Stimulated activated CD8-positive, alpha-beta memory T cell treated with anti-CD3 and anti-CD28 coated beads, Interleukin-7, amount 100 ng/mL, for 1 hour (primary cell): ENCODE measurements at places on chromosomes 12 and 14.

- no peak for DNase-seq
Measured at GRCh38 chr14:57066463-57066862, 202.2 kb downstream of the EXOC5 start.

- DNase-seq, result no peak
Measured at GRCh38 chr14:77917491-77918201, 117.7 kb downstream of the ADCK1 start.

DNA sequence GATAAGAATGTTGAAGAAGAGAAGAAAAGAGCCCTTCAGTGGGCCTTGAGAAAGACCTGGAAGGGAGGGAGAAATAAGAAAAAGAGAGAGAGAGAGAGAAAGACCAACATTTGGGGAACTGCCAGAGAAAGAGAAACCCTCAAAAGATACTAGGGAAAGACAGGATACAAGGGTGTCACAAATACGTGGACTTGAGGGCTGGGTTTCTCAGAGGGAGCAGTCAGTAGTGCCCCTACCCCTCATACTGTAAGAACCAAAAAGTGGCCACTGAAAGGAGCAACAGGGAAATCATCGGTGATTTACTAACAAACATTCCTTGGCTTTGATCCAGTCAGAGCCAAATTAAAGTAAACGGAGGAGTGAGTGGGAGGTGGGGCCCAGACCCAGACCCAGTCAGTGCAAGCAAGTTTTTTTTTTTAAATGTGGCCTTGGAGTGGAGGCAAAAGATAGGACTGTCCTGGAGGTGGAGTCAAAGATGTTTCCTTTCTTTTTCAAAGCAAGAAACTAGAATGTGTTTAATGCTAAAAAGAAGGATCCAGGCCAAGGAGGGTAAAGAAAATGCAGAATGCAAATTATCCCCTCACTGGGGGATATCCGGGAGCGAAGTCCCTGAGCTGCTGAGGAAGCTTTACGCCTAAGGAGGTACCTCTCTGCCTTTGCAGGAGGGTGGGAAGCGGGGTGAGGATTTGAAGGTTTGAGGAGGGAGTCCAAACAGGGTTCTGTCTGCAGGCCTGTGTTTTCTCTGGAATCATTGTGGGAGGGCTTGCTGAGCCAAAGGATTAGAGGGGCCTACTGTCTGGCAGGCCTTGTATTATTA is 143.5 kb upstream of the AMIGO2 start:
- DNase-seq, result no peak

GRCh38 chr12:19462406-19462805 is 23.1 kb downstream of the AEBP2 start:
- DNase-seq, result no peak

- no peak for DNase-seq
Measured at GRCh38 chr14:94679937-94680861, 68.0 kb downstream of the SERPINA3 start.
